Activated T-cell treated with anti-CD3 and anti-CD28 coated beads, Interleukin-2, amount 50 U/mL, for 72 hours (primary cell): ENCODE measurements at places on chromosomes 2 and 18. TPM values are rescaled to one million over a fixed set of nuclear protein-coding genes. Genes with fewer than 3 reads are reported as not detected.

EMILIN2 gene
- total RNA-seq: 18.3 TPM

GRCh38 chr18:44846450-44846849, 165.8 kb downstream of the SETBP1 start:
- DNase-seq: no peak

DNA sequence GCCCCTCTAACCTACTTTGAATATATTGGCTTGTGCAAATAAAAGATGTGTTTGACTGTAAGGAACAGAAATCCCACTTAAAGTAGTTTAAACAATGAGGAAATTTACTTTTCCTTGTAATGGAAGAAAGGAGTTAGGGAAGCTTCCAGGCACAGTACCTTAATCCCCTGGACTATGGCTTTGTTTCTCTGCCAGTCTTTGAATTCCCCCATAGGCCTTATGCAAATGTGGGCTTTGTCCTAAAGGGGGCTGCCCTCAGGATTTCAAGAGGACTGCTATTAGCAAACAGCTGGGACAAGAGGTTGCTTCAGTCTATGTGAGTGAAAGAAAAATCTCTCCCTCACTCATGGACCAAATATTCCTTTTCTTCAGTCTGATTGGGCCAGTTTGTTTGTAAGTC, 255.1 kb upstream of the THSD7B start:
- no peak for DNase-seq

CCDC138 gene
- 11.7 TPM for total RNA-seq

SERPINE2 gene
- total RNA-seq: 62.9 TPM

PXDN gene
- total RNA-seq: 0.25 TPM

- no peak for DNase-seq
Observed at GRCh38 chr2:102273619-102274211, 37.6 kb upstream of the IL1RL1 start.

DNA sequence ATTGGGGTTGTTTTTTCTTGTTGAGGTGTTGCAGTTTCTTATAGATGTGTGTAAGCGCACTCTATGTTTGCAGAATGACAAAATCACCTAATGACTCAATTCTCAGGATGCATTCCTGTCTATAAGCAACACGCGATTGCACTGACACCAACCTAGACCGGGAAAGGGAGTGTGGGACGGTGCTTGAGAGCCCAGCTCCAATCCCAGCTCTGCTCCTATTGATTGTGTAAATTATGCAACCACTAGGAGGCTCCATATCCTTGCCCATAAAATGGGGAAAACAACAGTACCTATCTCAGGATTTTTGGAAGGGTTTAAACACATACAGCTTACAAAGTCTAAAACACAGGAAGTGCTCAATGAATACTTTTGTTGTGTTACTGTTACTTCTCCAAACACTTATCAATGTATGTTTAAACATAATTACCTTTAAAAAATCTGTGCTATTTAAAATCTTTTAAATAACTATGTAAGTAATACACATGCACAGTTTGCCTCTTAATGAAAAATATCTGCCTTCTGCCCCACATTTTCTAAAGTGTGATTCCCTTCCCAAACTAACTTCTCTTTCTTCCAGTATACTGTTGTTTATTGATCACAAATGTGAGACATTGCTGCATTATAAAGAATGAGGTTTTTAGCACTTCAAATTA, 132.5 kb downstream of the SPHKAP start:
- DNase-seq: no peak

MAP3K20 gene
- 10.1 TPM for total RNA-seq

DNA sequence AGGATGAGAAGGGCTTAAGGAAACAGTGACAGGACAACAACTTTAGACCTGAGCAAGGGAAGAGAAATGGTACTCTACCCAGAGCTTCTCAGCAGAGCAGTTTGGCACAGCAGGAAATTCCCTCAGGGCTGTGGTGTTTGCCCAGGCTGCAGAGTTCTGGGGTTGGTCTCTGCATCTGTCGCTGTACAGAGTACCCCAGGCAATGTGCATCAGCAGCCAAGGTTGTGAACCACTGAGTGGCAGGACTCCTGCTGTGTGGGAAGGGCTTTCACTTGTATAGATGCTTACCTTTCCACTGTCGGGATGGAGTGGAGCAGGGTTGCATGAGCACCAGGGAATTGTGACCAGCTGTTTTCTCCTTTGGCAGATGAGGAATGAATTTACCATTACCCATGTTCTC, 21.2 kb downstream of the STAMBP start:
- no peak for DNase-seq

DNA sequence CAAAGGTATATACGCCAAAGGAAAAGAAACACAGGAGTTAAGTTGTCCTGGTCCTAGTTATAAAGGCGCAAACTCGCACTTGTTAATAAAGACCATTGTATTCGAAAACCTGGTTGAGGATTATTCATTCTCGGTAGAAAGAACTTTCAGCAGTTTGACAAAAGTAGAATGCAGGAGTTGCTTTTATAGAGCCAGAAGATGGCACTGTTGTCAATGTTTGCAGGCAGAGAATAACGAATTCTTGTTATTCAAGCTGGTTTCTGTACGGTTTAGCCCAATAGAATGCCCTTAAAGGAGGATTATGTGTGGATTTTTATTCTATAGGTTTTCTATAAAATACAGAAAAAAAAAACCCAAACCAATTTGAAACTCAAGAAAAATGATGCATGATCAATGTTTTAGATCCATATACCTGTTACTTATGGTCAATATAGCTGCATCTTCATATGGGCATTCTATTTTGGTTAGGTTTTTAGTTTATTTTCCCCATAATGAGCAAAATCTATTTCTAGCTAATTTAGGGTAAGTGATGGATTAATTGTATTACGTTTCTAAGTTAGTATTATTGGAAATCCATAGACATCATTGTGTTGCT, 510.3 kb downstream of the PLCL1 start:
- DNase-seq: no peak

- no peak for DNase-seq
Observed at GRCh38 chr18:46035696-46036680, 36.1 kb downstream of the PSTPIP2 start.

- no peak for DNase-seq
Observed at GRCh38 chr2:35821675-35822074, 533.9 kb upstream of the CRIM1 start.

MDH1B gene
- total RNA-seq: 0.96 TPM

DSG1 gene
- total RNA-seq: not detected

- DNase-seq: no peak
Observed at GRCh38 chr2:118227698-118228508, 139.6 kb downstream of the INSIG2 start.

FSIP2 gene
- 0.14 TPM for total RNA-seq

GRCh38 chr2:120934574-120935338, 199.1 kb downstream of the GLI2 start:
- DNase-seq: no peak

AGPS gene
- 44.6 TPM for total RNA-seq

DNA sequence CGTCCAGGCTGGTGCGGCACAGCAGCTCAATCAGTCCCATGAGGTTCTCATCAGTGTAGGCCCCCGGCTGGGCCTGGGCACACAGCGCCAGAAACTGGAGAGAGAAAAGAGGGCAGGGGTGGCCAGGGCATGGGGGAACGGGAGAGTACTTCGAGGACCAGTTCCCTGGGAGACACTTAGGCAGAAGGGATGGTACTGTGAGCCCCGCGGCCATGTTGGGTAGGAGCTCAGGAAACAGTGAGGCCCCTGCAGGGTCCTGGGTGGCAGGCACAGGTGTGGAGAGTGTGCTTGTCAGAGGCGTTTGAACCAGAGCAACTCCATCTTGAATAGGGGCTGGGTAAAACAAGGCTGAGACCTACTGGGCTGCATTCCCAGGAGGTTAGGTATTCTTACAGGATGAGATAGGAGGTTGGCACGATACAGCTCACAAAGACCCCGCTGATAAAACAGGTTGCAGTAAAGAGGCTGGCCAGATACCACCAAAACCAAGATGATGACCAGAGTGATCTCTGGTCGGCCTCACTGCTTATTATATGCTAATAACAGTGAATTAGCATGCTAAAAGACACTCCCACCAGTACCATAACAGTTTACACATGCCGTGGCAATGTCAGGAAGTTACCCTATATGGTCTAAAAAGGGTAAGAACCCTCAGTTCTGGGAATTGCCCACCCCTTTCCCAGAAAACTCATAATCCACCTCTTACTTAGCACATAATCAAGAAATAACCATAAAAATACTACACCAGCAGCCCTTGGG, 51.9 kb upstream of the SEMA4C start:
- no peak for DNase-seq

TXNDC2 gene
- total RNA-seq: not detected

GRCh38 chr18:41459656-41460055, 495.4 kb upstream of the PIK3C3 start:
- DNase-seq: no peak

- no peak for DNase-seq
Observed at GRCh38 chr2:85684380-85684779, 9.8 kb upstream of the GNLY start.

GRCh38 chr2:14712111-14712510, 79.6 kb downstream of the LRATD1 start:
- DNase-seq: no peak
